Kidney epithelial cell (primary cell): ENCODE measurements at places on chromosomes 3 and 15.

DNA sequence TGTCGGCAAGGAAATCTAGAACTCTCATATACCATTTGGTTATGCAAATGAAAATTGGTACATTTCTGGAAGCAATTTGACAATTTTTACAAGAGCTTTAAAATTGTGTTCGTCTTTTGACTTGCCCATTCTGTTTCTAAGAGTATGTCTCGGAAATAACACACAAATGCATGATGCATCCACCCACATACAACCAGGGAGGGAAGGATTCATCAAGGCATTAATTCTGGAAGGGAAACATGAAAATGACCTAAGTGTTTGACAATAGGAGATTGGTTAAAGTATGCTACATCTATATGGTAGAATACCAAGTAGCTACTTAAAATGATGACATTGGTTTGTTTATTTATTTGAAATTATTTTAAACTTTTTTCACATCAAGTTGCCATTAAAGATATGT, 58.6 kb downstream of the PIAS1 start:
- no peak for DNase-seq

DNA sequence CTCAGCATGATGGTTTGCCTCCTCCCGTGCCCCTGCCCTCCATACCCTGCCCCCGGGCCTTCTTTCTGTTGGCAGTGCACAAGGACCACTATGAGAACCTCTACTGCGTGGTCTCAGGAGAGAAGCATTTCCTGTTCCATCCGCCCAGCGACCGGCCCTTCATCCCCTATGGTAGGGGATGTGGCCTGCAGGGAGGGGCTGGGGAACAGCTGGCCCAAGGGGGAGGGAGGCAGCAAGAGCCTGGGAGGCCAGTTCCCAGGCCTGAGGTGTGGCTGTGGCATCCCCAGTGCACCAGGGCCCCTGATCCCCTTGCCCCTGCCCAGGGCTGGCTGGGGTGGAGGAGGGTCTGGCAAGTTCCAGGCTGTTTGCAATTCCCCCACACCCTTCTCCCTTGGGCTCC, 2.6 kb upstream of the PLA2G4B start:
- no peak for DNase-seq

DNA sequence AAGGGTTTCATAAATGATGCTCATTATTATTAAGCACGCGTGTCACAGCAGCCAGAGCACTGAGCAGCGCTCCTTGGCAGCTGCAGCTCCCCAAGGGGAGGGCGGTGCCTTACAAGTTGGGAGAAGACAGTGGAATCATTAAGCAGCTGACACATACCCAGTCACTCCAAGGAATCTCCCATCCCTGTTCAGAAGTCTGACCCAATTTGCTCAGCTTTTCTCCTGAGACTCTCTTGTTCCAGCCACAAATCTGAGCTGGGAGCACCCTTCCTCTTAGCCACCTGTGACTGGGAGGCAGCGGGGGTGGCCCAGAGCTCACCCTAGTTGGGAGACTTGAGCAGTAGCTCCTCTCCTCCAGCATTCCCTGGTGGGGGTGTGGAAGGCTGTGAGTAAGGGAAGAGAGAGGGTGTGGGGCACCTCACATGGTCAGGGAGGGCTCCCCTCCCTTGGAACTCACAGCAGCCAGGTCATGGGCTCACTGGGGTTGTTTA, 64.3 kb downstream of the DUT start:
- no peak for DNase-seq

GRCh38 chr15:29695489-29696167, 126.6 kb downstream of the TJP1 start:
- DNase-seq, result no peak

- no peak for DNase-seq
Measured at GRCh38 chr3:188661806-188662205, 507.8 kb downstream of the LPP start.

GRCh38 chr3:128066114-128066513, 13.9 kb downstream of the SEC61A1 start:
- DNase-seq, result no peak

- DNase-seq, result no peak
Measured at GRCh38 chr3:77296527-77296926, 256.6 kb downstream of the ROBO2 start.

GRCh38 chr3:38177181-38177580, 11.8 kb downstream of the OXSR1 start:
- DNase-seq, result no peak

- peak; percentile 75 for DNase-seq
Measured at GRCh38 chr3:184345317-184346144, 8.1 kb downstream of the FAM131A start.

DNA sequence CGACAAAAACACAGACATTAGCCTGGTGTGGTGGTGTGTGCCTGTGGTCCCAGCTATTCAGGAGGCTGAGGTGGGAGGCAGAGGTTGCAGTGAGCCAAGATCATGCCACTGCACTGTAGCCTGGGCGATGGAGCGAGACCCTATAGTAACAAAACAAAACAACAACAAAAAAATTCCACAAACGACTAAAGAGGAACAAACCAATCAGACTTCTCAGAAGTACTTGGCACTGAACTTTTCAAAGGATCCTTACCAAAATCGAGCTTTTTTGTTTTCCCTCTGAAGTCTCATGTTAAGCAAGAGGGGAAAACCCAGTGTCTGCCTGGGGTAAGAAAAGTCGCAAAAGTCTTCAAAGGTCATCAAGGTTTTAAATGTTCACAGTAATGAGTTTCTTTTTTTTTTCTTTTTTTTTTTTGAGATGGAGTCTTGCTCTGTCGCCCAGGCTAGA, 30.1 kb upstream of the TFRC start:
- DNase-seq, result no peak

GRCh38 chr15:28989239-28989830, 103.6 kb downstream of the APBA2 start:
- DNase-seq, result no peak

DNA sequence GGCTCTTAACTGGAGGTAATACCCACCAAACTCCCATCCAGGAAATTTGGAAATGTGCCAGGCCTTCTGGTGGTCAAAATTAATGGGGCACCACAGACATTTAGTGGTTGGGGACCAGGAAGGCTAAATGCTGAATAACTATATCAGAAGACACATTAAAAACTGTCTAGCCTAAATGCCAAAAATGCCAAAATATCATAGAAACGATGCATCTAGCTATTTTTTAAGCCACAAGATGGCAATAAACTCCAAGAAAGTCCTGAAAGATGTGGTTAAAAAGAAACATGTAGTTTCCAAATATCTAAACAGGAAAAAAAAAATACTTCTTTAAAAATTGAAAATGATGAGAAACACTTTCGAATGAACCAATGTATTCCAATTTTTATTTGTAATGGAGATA, 19.9 kb downstream of the CCDC14 start:
- no peak for DNase-seq

DNA sequence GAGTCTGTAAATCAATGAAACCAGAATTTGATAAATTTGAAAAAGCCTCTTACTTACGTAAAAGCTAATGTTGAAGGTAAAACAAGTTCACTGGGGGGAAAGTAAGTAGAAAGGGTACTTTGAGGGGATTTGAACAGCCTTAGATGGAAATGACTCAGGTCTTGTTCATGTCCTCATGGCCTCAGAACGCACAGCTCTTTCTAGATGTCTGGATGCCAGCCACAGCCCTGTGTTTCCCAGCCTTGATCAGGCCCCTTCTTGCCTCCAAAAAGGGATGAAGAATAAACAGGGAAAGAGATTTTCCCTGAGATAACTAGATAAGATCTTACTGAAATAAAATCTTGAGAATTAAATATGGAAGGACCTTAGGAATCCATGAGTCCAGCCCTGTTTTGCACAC, 237.1 kb upstream of the GOLGA6L4 start:
- no peak for DNase-seq

GRCh38 chr3:160049565-160049964, 60.9 kb downstream of the IL12A start:
- DNase-seq, result no peak

- DNase-seq, result no peak
Measured at GRCh38 chr15:58608129-58608590, 141.3 kb downstream of the ADAM10 start.

- no peak for DNase-seq
Measured at GRCh38 chr3:22729212-22729611, 473.9 kb upstream of the UBE2E2 start.

DNA sequence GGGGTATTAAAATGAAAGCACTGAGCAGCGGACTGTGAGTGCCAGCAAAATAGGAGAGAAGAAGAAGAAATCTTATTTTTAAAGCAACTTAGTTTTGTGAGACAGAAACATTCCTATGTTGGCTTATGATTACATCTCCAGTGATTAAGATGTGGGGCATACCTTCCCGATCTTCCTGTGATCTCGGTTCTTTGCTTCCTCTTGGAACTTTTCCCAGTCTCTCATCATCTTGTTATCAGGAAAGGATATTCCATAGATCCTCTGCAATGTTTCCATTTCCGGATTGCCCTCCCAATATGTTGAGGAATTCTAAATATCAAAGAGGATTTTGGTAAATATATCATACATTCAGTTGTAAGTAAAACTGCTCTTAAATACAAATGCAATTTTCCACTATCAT, 22.2 kb downstream of the TARS3 start:
- no peak for DNase-seq

DNA sequence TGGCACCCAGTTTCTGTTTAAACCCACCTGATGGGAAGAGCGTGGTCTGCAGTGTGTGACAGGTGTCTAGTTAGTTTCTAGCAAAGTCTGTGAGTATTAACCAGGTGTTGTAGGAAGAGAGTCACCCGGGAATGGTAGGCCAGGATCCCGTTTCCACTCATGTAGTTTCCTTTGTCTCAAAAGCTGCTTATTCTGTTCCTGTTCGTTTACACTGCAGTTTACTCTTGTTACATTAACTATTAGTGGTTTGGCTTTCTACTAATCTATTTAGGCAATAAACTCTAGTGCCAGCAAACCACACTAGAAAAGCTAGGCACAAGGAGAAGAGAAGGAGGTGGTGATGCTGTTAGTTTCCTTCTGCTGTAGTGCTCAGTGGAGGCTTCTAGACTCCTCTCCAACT, 32.7 kb downstream of the WDR76 start:
- DNase-seq, result no peak

- DNase-seq, result no peak
Measured at GRCh38 chr3:139585820-139586219, 46.3 kb upstream of the RBP1 start.

DNA sequence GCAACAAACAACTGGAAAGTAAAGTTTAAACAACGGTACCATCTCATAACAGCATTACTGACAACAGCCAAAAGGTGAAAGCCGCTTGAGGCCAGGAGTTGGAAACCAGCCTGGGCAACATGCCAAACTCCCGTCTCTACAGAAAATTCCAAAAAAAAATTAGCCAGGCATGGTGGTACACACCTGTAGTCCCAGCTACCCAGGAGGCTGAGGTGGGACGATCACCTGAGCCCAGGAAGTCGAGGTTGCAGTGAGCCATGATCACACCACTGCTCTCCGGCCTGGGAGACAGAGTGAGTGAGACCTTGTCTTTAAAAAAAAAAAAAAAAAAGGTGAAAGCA, 4.4 kb downstream of the TNK2 start:
- no peak for DNase-seq

- DNase-seq, result no peak
Measured at GRCh38 chr15:100909565-100909964, 9.6 kb upstream of the LRRK1 start.

- DNase-seq, result no peak
Measured at GRCh38 chr3:71397726-71398125, 185.8 kb downstream of the FOXP1 start.

DNA sequence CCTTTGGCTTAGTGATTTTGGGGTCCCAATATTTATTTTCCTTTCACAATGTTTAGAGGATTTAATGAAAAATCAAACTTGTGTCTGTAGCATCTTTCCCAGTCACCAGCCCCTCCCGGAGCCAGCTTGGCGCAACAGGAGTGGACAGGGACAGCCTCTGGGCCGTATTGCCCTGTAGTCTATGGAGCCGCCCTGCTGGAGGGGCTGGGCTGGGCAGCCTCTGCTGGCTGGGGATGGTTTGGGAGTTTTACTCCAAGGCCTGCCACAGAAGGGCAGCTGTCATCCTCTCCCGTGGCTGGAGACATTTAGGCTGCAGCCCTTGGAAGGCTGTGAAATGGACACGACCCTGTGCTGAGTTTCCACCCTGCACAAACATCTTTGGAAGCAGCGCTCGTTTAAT, 89.4 kb upstream of the RGMA start:
- DNase-seq, result no peak

- no peak for DNase-seq
Measured at GRCh38 chr3:127221446-127222035, 28.6 kb downstream of the PRR23E start.

GRCh38 chr15:72380743-72381142, 4.9 kb upstream of the HEXA start:
- no peak for DNase-seq

- DNase-seq, result no peak
Measured at GRCh38 chr15:94398001-94398400, 166.6 kb downstream of the MCTP2 start.

DNA sequence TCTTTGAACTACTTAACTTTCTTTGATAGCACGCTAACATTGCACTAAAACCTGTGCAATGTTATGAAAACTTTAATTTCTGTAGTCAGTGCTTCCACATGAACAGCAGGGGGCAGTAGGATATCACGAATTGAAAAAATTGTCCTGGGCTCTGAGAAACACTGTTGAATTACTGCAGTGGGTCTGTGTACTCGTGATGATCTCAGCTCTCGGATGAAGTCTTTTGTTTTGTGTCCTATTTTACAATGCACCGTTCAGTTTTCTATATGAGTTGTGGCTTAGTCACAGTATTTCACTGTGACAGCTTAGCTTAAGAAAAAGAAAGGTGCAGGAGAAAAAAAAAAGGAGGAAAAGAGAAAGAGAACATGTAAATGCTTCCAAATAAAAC, 141.3 kb upstream of the CCDC54 start:
- peak; percentile 48 for DNase-seq

DNA sequence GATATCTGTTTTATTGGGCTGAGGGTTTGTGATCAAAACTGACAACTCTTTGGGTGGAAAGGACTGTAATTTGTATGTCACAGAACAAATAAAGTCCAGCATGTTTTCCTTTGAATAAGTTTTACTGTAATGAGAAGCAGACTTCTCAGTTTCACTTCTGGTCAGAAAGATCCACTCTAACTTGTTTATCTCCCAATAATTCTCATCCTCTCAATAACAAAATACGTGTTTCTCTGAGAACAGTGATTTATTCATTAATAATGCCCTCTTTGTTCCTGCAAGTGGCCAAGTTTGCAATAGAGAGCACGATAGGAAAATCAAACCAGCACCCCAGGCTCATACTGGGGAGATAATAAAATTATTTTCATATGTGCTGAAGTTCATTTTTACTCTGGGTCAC, 190.6 kb downstream of the CNTN3 start:
- no peak for DNase-seq

DNA sequence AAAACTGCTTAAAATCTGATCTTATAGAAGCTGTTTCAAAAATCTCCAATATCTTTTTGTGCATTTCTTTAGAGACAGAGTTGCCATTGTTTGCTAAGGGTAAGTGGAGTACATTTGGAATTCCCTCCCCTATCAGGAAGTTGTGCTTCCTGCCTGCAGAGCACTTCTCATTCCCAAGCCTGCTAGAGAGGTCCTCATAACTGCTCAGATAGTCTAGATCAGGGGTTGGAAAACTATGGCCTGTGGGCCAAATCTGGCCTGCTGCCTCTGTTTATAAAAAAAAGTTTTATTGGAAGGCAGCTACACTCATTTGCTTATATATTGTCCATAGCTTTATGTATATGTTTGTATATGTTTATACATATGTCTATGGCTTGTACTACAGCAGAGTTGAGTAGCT, 333.7 kb upstream of the PROK2 start:
- DNase-seq, result no peak
